NB4 (cell line): ENCODE measurements at places on chromosomes 16 and 17.

DNA sequence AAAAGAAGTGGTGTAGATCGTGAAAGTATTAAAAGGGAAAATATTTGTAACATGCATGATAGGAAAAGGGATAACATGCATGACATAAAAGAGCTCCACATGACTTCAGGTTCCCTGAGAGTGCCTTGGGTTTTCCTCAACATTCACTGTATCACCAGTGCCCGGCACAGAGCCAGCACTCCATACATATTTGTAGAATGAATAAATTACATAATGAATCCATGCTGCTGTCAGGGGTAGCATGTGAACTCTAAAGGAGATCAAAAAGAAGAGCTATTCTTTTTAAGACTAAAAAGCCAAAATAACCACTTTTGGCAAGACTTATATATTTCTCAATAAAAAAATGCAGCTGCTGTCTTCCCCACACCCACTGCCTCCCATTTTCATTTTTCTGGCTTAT lies 2.7 kb upstream of the ZNF594 start:
- no peak for DNase-seq

DNA sequence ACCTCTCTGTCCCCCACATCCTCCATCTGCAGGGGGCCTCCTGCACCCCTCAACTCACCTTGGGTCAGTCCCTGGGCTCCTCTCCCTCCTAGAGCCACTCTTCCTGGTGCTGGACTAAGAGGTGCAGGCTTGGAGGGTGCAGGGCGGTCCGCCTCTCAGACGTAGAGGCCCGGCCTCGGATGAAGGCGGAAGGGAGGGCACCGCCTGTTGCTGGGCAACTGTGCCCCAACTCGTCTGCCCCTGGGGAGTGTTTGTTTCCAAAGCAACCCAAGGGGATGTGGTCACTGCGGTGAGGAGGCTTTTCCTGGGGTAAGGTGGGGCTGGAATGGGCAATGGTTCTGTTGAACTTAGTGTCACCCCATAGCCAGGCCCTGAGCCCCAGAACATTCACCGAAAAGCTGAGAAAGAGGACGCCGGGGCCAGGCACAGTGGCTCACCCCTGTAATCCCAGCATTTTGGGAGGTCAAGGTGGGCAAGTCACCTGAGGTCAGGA lies at the start of gene C16orf54:
Gene C16orf54 (minus strand): TSS at position 138 of the 493 bp plus-strand sequence. CDS start 1,039 bp downstream, outside the sequence.
- peak; percentile 99 for DNase-seq

GRCh38 chr17:32239456-32239855 lies 26.2 kb upstream of the RHBDL3 start:
- DNase-seq: no peak

- no peak for DNase-seq
Observed at GRCh38 chr16:27762441-27762840, 212.5 kb downstream of the KATNIP start.

- peak; percentile 66 for DNase-seq
Observed at GRCh38 chr17:50199803-50200456, 1.5 kb downstream of the COL1A1 start.

GRCh38 chr17:48672340-48672739 lies 46.2 kb upstream of the HOXB9 start:
- DNase-seq: no peak

GRCh38 chr16:49645263-49645662 lies 210.6 kb downstream of the ZNF423 start:
- DNase-seq: no peak

DNA sequence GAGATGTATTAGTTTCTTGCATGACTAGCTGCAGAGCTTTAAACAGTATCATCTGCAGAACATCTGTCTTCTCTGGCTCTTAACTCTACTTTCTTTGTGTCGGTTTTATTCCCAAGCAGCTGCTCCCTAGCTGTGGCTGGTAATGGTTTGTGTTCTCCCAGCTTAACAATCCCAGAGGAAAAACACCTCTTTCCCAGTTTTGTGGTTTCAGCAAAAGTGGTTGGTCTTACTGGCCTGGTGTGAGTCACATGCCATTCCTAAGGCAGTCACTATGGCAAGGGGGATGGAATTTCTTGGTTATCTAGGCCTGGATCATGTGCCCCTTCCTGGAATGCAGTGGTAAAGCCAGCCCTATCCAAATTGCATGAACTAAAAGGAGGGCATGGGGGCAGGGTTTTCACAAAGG lies 27.5 kb downstream of the OMG start:
- DNase-seq: no peak

DNA sequence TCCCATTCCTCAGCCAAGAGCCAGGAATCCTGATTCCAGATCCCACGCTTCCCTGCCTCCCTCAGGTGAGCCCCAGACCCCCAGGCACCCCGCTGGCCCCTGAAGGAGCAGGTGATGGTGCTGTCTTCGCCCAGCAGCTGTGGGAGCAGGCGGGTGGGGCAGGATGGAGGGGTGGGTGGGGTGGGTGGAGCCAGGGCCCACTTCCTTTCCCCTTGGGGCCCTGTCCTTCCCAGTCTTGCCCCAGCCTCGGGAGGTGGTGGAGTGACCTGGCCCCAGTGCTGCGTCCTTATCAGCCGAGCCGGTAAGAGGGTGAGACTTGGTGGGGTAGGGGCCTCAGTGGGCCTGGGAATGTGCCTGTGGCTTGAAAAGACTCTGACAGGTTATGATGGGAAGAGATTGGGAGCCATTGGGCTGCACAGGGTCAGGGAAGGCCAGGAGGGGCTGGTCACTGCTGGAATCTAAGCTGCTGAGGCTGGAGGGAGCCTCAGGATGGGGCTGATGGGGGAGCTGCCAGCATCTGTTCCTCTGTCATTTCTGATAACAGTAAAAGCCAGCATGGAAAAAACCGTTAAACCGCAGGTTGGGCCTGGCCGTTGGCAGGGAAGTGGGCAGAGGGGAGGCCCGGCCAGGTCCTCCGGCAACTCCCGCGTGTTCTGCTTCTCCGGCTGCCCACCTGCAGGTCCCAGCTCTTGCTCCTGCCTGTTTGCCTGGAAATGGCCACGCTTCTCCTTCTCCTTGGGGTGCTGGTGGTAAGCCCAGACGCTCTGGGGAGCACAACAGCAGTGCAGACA lies at the start of gene SPN:
Gene SPN (plus strand): TSS at position 232 of the 791 bp plus-strand sequence. CDS start 482 bp downstream, at position 714.
- DNase-seq: peak; percentile 96

GRCh38 chr16:68331879-68332410 lies 21.1 kb downstream of the PRMT7 start:
- DNase-seq: no peak

GRCh38 chr16:55056585-55057401 lies 126.1 kb downstream of the IRX5 start:
- DNase-seq: no peak

DNA sequence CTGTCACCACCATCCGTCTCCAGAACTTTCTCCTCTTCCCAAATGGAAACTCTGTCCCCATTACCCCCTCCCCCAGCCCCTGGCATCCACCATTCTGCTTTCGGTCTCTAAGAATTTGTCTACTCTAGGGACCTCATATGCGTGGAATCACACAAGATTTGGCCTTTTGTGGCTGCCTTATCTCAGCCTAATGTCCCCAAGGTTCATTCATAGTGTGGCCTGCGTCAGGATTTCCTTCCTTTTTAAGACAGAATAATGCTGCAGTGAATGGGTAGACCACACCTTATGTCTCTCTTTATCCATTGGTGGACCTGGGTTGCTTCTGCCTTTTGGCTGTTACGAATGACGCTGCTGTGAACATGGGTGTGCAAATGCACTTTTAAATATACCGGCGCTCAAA lies 139.7 kb upstream of the PLCG2 start:
- DNase-seq: no peak

DNA sequence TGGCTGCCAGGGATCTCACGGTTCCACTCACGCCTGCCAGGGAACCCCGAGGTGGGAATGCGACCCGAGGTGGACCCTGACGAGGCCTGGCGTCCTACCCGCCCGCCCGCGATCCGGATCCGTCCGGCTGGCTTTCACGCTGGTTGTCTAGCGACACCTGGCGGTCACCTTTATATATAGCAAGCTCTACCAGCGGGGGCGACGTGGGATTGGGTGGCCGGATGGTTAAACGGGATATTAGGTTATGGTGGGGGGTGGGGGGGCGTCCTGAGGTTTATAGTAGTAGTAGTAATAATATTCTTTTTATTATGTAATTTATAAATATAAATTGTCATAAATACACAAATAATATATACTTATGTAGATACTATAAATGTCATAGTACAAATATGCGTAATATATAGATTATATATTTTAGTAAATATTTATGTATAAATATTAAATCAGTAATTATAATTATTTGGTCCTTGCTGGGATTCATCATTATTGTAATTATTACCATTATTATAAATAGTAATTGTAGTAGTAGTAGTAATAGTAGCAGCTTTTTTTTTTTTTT lies 136.9 kb downstream of the KCNJ12 start:
- peak; percentile 81 for DNase-seq

DNA sequence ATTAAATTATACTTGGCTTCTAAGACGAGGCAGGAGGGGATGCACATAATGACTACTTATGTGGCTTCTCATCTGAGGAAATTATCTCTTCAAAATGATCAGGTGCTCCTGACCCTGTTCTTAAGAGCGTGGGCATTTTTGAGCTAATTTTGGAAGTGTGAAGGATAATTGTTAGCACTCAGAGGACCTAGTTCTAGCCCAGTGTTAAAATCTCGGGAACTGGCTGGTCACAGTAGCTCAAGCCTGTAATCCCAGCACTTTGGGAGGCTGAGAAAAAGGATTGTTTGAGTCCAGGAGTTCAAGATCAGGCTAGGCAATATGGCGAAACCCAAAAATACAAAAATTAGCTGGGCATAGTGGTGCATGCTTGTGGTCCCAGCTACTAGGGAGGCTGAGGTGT lies 103.0 kb upstream of the DHX40 start:
- no peak for DNase-seq

GRCh38 chr17:80260069-80260535 lies 550 bp upstream of the RNF213 start:
- DNase-seq: peak; percentile 78

- no peak for DNase-seq
Observed at GRCh38 chr16:57031156-57031555, 41.8 kb downstream of the NLRC5 start.

- no peak for DNase-seq
Observed at GRCh38 chr17:43427362-43428043, 28.7 kb downstream of the ARL4D start.

DNA sequence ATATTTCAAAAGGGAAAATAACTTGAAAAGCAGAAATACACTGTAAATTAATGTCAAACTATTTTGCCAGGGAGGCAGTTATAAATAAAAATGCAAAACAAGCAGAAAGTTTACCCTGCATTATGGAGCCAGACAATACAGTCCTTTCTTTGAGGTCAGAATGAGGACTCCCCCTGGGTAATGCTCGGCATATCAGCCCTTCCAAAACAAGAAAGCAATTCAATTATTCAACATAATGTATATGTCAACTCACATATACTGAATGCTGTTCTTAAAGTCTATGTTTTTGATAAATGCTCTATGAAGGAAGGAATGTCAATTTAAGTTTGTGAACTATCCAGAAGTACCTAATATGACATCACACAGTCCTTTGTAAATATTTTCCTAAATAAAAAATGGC lies 72.4 kb downstream of the TTC19 start:
- no peak for DNase-seq

- DNase-seq: no peak
Observed at GRCh38 chr17:17822189-17822588, 14.6 kb downstream of the SREBF1 start.

- DNase-seq: no peak
Observed at GRCh38 chr16:2343211-2343610, 2.7 kb upstream of the ABCA3 start.

DNA sequence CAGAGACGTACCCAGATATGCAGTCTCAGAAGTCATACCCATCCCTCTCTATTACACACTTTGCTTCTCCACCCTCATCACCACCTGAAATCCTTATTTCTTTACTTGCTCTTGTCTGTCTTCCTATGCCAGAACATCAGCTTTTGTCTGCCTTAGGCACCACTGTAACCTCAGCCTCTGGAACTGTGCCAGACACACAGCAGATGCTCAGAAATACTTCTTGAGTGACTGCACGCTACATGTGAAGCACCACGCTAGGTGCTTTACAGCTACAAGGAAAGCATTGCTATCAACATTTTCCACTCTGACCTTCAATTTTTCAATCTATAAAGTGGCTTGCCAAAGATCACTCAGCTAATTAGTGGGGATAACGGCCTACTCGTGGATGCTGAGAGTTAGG lies 226.8 kb downstream of the CHD9NB start:
- no peak for DNase-seq

DNA sequence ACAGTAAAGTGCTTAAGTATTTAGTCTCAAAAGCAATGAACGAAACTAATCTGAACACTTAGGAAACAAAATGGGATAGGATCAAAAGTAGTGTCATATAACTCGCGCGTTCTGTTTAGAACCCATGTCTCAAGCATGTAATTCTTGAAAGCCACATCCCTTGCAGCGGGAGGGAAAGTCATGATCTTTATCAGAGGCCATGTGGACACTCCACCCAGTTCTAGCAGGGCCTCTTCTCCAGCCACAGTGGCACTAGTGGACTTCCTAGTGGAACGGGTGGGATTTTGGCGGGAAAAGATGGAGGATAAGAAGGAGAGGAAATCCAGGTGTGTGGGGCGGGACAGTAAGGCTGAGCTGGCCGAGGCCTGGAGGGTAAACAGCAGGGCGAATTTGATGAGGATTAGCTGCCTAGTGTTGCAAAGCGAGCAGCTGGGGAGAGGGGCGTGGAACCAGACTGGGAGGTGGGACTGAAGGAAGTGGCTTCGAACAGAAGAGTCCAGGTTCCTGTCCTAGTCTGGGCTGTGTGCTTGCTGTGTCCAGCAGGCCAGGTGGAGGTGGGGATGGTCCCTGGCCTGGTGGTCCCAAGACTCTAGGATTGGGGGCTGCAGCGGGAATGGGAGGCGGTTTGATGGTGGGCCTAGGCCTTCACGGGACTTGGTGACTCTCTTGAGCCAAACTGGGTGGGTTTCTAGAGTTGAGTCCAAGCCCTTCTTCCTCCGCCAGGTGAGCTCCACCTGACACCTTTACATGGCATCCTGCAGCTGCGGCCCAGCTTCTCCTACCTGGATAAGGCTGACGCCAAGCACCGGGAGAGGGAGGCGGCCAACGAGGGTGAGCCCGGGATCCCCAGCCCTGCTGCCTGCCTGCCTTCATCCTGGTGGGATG lies 15.9 kb downstream of the POLR3E start:
- no peak for DNase-seq

GRCh38 chr17:4766201-4766600 lies 5.5 kb upstream of the TM4SF5 start:
- peak; percentile 30 for DNase-seq

DNA sequence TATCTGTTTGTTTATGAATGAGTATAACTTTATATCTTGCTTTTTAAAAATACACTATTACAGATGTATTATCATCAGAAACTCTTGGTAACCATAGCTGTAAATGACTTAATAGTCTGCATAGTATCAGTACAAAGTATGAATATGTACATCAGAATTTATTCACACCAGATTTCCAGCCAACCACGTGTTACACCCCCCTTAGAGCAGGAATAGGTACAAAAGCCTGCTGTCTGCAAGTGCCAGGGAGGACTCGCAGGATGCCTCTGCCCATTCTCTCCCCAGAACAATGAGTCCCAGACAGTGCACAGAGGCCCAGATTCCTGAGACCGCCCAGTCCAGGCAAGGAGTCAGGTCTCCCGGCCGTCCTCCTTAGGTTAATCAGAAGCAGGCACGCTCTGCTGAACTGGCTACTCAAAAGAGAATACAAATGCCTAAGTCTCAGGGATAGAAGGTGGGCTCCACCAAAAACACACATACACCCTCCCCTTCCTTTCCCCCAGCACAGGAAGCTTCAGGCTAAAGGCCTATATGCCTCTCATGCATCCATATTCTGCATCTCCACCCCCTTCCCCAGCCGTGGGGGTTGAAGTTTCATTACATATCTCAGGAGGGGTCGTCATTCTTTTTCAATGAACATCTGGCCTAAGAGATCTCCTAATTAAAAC lies 159.1 kb upstream of the CDH11 start:
- no peak for DNase-seq
